ENCODE measurements at places on chromosomes 7 and 10. TPM values are rescaled to one million over a fixed set of nuclear protein-coding genes. Genes with fewer than 3 reads are reported as not detected.

Gene TMED4
- 47.6 TPM for total RNA-seq

Gene ANKRD61
- total RNA-seq = not detected

Gene DOCK4
- 14.9 TPM for total RNA-seq

Gene STAG3
- 0.94 TPM for total RNA-seq

Gene SVOPL
- not detected for total RNA-seq

Gene FANK1
- total RNA-seq = 0.51 TPM

Gene RINT1
- 12.4 TPM for total RNA-seq

Gene FOXI2
- not detected for total RNA-seq

Gene EPO
- not detected for total RNA-seq

Gene FAM221A
- 2.3 TPM for total RNA-seq

Gene CREB5
- 4.7 TPM for total RNA-seq

Gene ZNF804B
- not detected for total RNA-seq

Gene NPY4R
- total RNA-seq = not detected

Gene PON1
- total RNA-seq = not detected

DNA sequence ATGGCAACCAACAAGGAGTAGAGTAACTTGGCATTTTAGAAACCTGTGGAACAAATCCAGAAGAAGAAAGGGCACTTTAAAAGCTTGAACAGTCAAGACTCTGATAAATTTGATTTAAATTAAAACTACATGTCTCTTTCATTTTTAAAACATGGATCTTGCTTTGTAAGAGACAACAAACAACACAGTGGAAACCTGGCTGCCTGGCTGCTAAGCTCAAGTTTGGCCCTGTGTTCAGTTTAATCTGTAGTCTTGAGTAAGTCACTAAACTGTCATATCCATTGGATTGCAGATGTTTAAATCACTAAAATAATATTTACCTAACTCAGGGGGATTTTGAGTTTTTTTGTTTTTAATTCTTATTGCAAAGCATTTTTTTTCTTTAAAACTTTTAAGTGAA is 374.9 kb upstream of the SEMA3D start:
- no peak for DNase-seq

DNA sequence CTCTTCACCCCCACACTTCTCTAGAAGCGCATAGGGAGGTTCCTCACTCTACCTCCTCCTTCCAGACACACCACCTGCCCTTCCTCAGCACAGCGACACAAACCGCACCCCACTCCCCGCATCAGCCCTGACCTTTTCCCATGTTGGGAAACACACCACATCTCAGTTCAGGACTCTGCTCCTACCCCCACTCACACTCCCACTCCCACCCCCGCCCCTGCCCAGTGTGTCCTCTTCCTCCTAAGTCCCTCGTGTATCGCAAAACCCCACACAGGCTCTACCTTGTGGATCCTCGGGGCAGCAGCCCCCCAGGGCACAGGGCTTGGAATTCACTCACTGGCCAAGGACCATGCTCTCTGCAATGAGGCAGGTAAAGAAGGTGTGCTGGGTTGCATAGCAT is 4.2 kb upstream of the AOC1 start:
- DNase-seq = no peak

DNA sequence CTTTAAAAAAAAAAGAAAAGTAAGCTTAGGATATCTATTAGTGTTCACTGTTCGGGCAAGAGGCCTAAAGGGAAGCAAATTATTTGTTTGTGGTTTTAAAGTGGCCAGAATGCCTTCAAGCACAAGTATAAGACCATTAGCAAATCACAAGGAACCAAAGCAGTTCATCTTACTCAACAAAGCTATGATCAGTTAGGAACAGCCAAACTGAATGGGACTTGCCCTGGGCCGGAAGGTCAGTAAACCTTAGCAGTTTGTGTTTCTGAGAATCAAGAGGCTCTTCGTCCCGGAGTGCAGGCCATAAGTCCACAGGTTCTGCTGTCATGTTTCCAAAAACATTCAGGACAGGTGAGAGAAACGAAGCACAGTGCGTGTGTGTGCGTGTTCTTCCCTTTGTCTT is 4.5 kb downstream of the FBXW4 start:
- no peak for DNase-seq

- DNase-seq = no peak
These were observed 8.1 kb upstream of the POLD2 start for GRCh38 chr7:44131173-44132029.

DNA sequence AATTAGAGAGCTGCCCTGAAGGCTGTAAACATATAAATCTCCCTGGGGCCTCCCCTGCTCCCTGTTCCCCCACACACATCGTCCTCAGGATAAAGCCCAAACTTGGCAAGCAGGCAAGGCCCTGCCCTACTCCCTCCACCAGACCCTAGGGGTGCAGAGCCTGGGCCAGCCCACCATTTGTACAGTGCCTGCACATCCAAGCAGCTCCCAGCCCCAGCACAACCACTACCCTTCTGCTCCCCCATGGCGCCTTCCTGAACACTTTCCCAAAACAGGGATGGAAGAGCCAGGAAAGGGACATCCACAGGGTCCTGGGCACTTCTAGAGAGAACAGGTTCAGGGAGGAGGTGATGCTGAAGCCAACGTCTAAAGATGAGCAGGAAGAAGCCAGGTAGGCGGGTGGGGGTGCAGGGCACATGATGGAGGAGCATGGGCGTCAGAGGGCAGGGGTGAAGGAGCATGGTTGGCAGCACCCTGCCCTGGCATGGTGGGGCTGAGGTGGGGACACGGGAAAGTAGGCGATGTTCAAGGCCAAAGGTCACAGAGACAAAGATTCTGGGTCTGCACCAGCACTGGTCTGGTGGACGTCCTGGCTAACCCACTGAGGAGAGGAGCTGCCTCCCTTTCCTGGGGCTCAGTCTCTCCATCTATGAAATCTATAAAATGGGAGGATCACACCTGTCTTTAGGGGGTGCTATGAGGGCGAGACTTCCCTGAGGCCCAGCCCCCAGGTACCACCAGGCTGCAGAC is 140.6 kb downstream of the ARHGAP22 start:
- DNase-seq = no peak

GRCh38 chr10:133471300-133472109 is 17.8 kb downstream of the SCART1 start:
- no peak for DNase-seq

DNA sequence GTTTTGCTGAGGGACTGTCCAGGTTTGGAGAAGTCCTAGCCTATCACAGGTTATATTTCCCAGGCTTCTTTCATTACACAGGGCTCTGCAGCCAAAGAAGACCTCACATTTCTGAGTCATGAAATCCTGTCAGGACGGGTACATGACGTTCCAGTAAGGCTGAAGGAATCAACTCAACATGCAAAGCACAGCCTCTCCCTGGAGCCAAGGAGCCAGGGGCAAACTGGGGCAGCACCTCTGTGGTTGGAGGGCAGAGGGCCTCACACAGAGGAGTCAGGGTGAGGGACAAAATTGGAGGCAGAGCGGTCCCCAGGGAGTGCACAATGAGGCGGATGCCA is 116.3 kb upstream of the GDF10 start:
- DNase-seq = no peak

- peak; percentile 47 for DNase-seq
These were observed 5.8 kb downstream of the CLCN1 start for GRCh38 chr7:143321734-143322133.

GRCh38 chr10:123449234-123449962 is 216.8 kb upstream of the GPR26 start:
- DNase-seq = no peak

DNA sequence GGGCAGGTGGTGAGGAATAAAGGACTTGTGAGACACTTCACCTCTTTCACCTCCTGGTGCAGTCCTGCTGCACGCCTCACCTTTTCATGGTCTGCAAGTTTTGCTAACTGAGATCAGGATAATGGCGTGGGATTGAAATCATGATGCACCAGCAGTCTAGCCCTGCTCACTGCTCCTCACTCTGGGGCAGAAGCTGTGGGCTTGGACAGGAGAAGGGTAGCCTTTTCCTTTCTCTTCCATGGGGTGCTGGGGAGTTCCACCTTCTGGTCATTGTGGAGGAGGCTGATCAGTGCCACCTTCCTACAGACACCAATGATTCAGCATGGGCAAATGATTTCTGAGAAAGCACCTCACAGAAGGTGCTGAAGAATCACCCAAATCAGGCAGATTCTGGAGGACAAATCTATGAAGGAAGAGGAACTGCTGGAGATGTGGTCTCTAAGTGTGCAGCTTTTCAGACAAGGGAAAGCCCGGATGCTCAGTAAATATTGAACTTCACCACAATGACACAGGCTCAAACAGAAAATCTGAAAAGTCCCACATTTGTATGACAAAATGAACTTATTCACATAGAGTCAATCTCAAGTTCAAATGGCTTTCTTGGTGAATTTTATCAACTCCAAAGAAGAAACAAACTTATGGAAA is 19.7 kb downstream of the MBL2 start:
- no peak for DNase-seq

DNA sequence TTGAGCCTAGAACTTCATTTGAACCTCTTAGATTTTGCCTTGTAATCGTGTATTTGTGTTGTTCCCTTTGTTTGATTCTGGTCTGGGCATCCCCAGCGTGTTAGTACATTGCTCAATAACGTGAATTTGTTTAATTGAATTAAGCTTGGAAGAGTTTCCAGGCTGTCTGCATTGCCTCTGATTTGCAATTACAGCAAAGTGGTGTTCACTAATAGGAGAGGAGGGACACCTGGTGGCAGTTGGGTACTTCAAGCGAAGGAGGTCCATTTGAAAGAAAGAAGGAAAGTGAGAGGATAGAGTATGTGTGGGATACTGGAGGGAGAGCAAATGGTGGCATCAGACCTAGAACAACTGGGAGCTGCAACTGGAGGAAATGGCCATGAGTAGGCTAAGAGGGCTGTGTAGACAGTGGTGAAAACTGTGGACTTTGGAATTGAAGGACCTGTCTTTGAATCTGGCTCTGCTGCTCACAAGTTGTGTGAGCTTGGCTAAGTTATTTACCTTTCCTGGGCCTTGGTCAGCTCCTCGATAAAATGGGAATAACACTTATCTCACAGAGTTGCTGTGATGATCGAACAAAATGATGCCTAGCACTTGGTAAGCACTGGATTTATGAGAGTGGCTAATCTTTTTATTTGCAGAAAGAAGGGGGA is 15.1 kb downstream of the LSMEM1 start:
- no peak for DNase-seq

DNA sequence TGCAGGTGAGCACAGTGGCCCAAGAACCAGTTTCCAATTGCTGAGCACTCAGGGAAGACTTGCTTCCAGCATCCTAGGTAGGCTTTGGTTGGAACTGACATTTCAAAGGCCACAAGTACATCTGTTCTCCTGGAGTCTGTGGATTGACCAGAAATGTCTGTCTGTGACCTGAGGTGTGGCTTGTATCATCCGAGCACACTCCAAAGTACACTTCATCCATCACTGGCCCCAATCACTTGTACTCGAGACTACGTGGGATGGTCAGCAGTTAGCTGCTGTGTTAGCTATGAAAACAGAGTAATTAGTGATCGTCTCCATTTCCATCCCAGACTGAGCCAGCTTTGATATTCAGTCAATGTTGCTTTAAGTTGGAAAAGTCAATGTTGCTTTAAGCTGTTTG is 45.0 kb downstream of the MKI67 start:
- DNase-seq = no peak

- no peak for DNase-seq
These were observed 754.2 kb downstream of the GRID1 start for GRCh38 chr10:85612378-85612775.

DNA sequence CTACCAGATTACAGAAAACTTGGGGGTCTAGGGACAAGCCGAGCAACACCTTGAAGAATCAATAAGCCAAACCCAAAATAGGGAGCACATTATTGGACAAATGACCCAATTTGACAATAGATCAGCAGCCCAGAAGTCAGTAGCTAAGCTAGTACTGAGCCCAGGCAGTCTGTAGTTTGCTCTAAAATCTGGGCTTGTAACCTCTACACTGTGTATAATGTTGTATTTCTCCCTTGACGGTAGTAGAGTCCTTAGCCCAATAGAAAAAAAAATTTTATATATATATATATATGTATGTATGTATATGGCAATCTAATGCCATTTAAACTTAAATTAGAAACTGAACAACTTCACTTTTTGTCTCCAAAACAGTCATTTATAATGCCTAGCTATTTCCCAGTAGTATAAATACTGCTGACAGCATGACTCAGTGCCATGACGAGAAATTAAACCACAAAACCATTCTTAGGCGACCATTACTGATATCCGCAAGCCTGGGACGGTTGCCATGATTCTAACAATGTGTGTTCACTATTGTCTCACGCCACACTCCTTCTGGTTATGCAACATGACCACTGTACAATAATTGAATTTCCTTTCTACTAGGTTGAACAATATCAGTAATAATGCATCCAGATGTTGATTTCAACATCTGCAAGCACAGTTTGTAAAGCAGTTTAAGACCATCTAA is 110.5 kb downstream of the IPMK start:
- DNase-seq = no peak

- DNase-seq = no peak
These were observed 12.9 kb upstream of the SORBS1 start for GRCh38 chr10:95573964-95574604.

DNA sequence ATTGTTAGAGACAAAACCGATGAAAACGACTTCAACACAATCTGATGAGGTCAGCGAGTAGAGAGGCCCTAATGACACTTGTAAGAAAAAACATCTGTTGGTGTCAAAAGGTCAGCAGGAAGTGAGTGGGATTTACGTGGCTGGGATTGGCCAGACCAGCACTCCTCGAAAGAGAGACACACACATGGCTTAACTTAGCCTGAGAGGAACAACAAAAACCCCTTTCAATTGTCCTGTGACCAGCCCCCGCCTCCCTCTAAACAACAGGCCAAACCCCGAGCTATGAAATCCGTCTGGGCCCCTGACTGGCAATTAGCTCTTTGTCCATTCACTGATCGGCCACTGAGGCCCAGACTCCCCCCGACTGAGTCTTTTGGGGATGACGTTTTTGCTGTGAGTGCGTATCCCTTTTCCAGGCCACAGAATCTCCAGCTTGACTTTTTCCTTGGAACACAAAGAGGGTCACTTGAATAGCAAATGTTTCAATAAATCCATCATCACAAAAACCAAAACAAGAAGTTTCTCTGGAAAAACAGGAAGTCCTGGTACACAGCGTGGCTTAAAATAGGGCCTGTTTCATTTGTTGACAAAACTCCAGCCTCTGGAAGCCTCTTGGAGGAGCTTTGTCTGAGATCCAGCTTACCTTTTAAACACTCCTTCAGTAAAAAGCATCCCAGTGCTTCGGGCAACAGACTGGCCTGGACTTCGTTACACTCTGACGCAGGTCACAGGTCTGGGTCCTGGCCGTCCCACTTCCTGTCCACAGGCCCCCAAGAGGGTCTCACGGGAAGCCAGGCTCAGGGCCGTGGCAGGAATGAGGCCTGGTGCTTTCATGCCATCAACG is 103.0 kb downstream of the CTBP2 start:
- DNase-seq = peak; percentile 71

DNA sequence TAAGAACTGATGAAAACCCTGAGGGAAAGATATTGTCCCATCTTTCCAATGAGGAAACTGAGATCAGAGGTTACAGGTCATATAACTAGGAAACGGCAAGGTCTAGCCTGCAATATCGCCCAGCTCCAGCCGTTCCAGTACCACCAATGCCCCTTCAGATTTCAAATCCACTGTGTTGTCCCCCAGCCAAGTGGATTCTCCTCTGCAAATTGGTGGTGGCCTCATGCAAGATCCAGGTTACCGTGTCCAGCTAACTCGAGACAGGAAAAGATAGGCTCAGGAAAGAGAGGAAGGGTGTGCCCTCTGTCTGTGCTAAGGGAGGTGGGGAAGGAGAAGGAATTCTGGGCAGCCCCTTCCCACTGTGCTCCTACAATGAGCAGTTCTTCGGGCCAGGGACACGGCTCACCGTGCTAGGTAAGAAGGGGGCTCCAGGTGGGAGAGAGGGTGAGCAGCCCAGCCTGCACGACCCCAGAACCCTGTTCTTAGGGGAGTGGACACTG is 25.3 kb downstream of the PRSS2 start:
- DNase-seq = no peak

- peak; percentile 76 for DNase-seq
These were observed at the start of gene IRF5 for GRCh38 chr7:128937647-128938543. TSS of gene IRF5 (plus strand) at chr7:128937927. CDS start at chr7:128942082, 4,155 bp downstream.

- no peak for DNase-seq
These were observed 208.4 kb downstream of the DIP2C start for GRCh38 chr10:480928-481552.
